Stimulated activated memory B cell treated with anti-CD40 and anti-IgM and Interleukin-4, amounts not matched to agents 10 μg/mL and 1 μg/mL and 100 μg/mL, for 72 hours (primary cell): ENCODE measurements at places on chromosomes 13 and 19.
A peak's percentile ranks its signal among the peaks of the same experiment; 100 is the strongest.

DNA sequence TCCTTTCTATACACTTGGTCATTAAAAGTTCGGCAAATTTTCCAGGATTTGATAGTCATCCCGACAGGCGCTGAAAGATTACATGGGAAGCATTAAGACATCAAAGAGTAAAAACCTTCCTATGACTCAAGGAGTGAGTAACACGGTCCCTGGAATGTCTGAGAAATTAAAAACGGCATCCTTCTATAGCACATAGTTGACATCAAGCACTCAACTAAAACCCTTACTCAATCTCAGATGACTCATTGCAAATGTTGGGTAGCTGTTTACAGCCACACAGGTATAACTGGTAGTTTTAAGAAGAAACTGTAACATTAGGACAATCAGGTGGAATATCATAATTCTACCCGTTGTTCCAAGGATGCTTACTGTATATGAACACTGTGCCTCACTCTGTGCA, 6.4 kb upstream of the LGALS13 start:
- no peak for ATAC-seq

GRCh38 chr19:44003461-44004009, 778 bp downstream of the ZNF230 start:
- peak; percentile 67 for ATAC-seq

DNA sequence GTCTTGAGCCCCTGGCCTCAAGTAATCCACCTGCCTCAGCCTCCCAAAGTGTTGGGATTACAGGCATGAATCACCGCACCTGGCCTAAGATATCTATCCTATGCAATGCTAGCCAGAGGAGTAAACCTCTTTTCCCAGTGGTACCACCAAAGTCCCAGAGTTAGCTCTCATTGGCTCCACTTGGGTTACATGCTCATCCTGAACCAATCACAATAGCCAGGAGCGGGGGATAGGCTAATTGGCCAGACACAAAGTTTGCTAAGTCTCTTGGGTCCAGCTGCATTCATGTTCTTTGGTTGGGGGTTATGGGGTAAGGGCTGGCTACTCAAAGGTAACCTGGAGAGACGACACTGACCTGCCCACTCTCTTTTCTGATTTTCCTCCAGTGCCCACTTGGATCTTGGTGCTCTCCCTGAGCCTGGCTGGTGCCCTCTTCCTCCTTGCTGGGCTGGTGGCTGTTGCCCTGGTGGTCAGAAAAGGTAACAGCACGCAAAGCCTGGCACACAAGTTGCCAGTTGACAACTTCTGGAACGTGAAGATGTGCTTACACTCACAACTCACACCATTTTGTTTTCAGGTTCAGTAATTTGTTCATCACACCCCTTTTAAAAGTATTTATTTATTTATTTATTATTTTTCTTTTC, 7.8 kb downstream of the C19orf38 start:
- no peak for ATAC-seq

- no peak for ATAC-seq
Measured at GRCh38 chr19:43028866-43029265, 2.6 kb upstream of the PSG11 start.

GRCh38 chr13:53197424-53197823, 168.8 kb downstream of the OLFM4 start:
- no peak for ATAC-seq

GRCh38 chr13:76226941-76227340, 590.8 kb downstream of the LMO7 start:
- no peak for ATAC-seq
